Lower leg skin (tissue), 4 donors: ENCODE measurements at places on chromosomes 3 and 15. TPM values are rescaled to one million over a fixed set of nuclear protein-coding genes. Genes with fewer than 3 reads are reported as not detected.

DNA sequence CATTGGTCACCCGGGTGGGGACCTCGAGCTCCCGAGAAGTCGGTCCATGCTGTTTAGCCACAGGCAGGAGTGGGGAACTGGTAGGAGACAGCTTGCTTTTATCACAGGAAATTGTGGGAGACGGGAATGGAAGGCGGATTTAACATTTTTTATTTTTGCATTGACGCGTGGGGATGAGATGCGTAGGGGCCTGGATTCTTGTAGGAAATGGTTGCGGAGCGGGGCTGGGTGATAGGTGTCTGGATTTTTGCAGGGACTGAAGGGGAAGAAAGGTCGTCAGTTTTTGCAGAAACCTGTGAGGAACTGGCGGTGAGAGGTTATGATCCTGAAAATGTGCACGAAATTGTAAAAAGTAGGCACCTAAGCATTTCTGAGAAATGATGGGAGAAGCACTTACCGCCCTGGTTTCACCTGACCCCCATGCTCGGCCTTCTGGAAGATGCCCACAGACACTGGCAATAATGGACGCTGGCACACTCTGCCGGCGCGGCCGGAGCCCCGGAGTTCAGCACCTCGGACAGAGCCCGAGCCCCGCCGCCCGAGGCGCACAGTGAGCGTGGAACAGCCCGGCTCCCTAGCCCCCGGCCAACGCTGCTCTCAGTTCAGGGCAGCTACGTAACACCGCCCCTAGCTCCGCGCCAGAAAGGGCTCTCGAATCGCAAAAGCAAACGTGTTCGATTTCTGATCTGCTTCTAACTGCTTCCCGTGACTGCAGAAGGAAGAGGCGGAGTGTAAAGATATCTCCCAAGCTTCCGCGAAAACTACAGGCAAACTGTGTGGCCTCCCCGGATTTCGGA is 928 bp downstream of the ANKRD34C start:
- no peak for DNase-seq

DNA sequence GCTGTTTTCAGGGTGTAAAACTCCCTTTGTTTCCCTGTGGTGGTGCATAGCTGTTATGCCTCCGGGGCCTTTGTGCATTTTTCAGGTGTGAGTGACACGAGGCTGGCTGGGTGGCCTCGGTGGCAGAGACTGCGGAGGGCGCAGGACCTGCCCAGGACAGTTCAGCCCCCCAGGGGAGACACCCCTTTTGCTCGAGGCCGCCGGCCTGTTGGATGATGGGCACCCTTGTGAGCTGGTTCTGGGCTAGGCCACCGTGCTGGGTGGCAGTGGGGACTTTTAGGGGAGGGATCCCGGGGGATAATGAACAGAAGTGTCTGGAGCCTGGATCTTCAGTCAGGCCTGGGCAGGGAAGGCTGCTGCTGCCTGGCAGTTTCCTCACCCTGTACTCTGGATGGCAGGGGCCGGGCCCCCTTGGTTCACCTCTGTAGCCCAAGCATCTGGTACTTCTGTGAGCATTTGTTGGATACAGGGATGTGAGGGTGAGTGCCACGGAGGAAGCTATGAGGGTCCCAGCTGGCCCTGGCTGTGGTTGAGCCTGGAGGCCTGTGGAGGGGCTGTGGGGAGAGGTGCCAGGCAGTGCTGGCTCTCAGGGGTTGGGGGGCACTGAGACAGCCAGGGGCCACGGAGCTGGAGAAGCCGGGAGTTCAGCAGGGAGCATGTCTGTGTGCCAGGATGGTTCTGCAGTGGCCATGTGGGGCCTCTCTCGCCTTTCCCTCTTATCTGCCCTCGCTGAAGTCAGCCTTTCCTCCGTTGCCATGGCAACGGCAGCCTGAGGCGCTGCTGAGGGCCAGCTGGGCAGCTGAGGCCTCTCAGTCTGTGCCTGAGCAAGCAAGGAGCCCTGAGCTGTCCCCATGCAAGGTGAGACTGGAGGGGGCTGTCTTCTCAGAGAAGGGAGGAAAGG is 49.0 kb downstream of the KY start:
- DNase-seq: no peak

GRCh38 chr3:42511201-42511600 is 8.8 kb downstream of the VIPR1 start:
- DNase-seq: no peak

- DNase-seq: no peak
Measured at GRCh38 chr15:92599394-92599970, 56.1 kb downstream of the FAM174B start.

GRCh38 chr3:145865399-145866018 is 295.5 kb downstream of the PLOD2 start:
- DNase-seq: no peak

DNA sequence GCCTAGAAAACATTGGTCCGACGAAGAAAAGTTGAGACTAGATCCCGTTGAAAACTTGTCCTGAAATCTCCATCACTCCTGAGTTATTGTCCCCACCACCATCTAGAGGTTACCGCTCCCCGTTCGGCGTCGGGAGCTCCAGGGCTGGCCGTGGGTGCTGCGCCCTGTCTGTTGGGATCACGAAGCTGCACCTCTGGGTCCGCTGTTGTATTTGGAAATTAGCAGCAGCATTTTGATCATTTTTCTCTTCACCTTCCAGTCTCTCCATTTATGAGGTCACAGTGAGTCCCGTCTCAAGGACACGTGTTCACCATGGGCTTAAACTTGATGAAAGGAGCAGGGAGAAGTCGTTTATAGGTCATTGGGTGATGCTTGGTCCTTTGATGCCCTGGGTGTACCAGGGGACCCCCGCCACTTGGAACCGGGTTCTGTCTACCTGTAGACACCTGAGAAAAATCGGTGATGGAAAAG is 565 bp downstream of the MANF start:
- DNase-seq: peak; percentile 81

GRCh38 chr3:50490424-50490823 is 13.0 kb downstream of the CACNA2D2 start:
- DNase-seq: no peak

DNA sequence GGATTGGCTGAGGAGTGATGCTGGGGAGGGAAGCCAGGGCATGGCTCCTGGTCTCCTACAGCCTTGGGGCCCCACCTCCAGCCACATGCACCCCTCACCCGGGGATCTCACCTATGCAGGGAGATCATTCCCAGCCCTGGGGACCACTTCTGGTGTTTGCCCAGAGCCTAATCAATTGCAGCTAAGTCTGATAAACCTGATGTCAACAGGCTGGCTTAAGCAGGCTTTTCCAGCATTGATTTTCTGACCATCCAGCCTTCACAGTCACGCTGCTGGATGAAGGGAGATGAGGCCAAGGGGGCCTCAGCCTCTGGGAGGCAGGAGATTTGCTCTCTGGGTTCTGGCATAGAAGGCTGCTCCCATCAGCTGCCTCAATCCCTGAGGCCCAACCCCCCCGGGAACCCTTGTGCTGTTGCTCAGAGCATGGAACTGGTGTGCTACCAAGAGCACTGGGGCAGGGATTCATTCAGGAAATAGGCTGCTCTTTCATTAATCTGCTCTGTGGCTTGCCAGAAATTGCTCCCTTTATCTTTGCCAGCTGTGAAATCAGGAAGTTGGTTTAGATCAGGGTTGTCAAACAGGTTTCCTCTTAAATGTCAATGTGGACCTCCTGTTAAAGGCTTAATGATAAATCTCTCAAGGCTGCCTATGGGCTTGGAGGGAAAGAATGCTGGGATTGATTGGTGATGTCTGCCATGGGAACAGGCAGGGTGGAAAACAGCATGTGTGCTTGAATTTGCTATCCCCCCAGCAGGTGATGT is 19.0 kb downstream of the FAM3D start:
- no peak for DNase-seq

DNA sequence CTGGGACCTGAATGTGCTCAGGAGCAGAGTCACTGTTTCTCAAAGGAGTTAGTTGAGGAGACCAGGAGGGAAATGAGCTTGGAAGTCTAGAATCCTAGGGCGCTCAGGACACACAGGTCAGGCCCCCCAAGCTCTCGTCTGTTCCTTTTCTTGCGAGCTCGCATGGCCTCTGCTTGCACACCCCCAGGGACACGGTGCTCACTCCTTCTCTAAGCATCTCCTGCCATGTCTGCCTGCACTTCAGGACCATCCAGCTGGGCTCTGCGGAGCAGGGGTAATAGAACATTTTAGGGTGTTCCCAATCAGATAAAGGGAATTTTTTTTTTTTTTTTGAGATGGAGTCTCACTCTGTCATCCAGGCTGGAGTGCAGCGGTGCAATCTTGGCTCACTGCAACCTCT is 213.2 kb downstream of the XXYLT1 start:
- DNase-seq: no peak

DNA sequence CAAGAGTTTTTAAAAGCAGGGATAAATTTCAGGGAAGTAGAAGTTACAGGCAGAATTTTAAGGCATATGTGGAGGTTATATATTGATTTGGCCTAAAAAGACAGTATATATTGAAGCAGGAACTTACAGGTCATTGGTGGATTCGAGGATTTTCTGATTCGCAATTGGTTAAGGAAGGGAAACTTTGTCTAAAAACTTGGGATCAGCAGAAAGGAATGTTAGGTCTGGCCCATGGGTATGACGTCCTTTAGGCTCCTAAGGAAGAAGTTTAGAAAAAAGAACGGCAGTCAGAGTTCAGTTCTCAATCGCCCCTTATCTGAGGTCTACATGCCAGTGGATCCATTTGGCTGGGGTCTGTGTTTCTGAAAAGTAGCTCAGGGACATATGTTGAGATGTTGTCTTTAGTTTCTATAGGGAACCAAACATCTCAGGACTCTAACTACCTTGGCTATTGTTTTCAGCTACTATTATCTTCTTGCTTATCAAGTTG is 33.2 kb upstream of the ACP3 start:
- DNase-seq: no peak

- no peak for DNase-seq
Measured at GRCh38 chr15:67578020-67578600, 35.6 kb downstream of the MAP2K5 start.

- DNase-seq: no peak
Measured at GRCh38 chr3:66203275-66203674, 17.5 kb upstream of the SLC25A26 start.

DNA sequence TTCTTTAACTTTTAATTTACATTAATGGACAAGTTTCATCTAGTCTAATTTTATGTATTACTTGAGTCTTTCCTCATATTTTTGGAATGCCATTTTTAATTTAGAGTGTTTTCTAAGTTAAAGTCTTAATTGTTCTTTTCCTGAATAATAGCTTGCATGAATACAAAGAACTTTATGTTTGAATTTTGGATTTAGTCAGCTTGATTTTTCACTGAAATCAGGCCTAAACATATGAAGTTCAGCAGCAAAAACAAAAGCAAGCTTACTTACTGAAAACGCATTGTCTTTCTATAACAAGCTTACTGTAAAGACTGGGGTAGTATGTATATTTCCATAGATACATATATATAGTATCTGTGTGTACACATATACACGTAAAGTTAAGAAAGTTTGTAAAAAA is 126.0 kb downstream of the ZBTB20 start:
- DNase-seq: no peak

DNA sequence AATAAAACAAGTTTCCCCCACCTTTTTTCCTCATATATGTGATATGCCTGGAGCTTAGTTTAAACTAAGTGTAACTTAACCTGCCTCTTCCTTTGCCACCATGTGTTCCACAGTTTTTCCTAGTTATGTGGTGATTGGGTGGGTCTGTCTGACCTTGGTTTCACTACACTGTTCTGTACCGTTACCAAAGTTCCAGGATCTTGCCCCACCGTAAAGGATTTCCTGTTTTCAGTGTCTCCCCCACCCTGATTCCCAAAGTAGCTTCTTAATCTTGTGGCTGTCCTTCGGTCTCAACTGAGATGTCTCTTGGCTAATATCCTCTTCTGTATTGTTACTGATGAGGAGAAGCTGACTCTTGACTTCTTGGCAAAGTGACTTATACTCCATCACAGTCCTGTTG is 6.4 kb upstream of the MGA start:
- DNase-seq: no peak

GRCh38 chr15:81330366-81331090 is 6.6 kb upstream of the STARD5 start:
- no peak for DNase-seq

- DNase-seq: no peak
Measured at GRCh38 chr15:85583923-85584390, 203.6 kb downstream of the AKAP13 start.

- peak; percentile 94 for DNase-seq
Measured at GRCh38 chr3:113744941-113745755, 901 bp downstream of the NAA50 start.

DNA sequence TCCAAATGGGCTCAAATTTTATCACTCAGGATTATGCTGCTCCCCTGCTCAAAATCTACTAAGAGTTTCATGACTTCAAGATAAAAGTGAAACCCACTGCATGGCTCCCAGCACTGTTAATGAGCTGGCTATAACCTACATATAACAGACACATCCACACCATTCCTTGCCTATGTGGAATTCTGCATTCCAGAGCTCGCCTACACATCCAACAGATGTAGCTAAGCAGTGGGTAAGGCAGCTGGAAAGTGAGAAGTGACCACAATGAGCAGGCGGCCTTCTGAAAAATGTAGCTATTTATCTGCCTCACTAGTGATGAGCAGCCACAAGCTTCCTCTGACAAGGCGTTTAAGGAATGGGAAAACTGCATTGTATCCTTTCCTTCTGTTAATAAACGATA is 92.0 kb upstream of the TRIM42 start:
- DNase-seq: no peak

DNA sequence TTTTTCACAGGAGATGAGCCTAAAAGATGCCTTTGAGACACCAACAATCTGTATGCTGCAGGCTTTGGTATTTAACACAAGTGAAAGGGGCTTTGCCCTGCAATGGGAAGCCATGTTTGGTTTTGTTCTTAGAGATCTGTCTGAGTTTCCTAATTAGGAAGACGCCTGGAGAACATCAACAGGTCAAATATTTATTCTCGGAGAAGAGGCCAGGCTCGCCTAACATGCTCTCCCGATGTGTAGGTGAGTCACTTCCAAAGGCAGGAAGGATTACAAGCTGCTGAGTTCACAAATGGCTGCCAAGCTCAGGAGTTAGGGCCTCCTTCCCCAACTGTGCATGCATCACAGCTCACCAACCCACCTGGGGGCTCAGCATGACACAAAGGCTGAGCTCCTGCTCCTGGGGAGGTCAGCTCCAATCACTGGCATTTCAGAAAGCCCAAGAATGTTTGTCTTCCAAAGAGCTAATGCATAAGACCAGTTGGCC is 119.5 kb upstream of the PRICKLE2 start:
- no peak for DNase-seq

- DNase-seq: no peak
Measured at GRCh38 chr3:111236836-111237713, 165.5 kb downstream of the NECTIN3 start.

- DNase-seq: no peak
Measured at GRCh38 chr3:143142354-143142753, 22.8 kb downstream of the CHST2 start.

Gene MST1R
- total RNA-seq: 29.7 TPM

Gene DPPA2
- total RNA-seq: not detected

Gene CXCR6
- 0.44 TPM for total RNA-seq

Gene IL5RA
- total RNA-seq: not detected

Gene CHL1
- 32.7 TPM for total RNA-seq

Gene IQCF5
- total RNA-seq: not detected

Gene GOLGA8T
- not detected for total RNA-seq

Gene GOLGA8O
- not detected for total RNA-seq

Gene MEX3B
- total RNA-seq: 1.1 TPM

Gene MOBP
- total RNA-seq: 0.16 TPM
